ENCODE measurements at places on chromosomes 3 and 15.

- DNase-seq, result no peak
Measured at GRCh38 chr15:85589851-85590250, 204.9 kb downstream of the KLHL25 start.

- no peak for DNase-seq
Measured at GRCh38 chr3:122057671-122058070, 2.5 kb downstream of the CD86 start.

- DNase-seq, result no peak
Measured at GRCh38 chr3:82743196-82743595, 981.8 kb upstream of the GBE1 start.

GRCh38 chr3:89300526-89300925 lies 193.1 kb downstream of the EPHA3 start:
- no peak for DNase-seq

GRCh38 chr15:40550341-40551037 lies 14.4 kb downstream of the CCDC32 start:
- no peak for DNase-seq

DNA sequence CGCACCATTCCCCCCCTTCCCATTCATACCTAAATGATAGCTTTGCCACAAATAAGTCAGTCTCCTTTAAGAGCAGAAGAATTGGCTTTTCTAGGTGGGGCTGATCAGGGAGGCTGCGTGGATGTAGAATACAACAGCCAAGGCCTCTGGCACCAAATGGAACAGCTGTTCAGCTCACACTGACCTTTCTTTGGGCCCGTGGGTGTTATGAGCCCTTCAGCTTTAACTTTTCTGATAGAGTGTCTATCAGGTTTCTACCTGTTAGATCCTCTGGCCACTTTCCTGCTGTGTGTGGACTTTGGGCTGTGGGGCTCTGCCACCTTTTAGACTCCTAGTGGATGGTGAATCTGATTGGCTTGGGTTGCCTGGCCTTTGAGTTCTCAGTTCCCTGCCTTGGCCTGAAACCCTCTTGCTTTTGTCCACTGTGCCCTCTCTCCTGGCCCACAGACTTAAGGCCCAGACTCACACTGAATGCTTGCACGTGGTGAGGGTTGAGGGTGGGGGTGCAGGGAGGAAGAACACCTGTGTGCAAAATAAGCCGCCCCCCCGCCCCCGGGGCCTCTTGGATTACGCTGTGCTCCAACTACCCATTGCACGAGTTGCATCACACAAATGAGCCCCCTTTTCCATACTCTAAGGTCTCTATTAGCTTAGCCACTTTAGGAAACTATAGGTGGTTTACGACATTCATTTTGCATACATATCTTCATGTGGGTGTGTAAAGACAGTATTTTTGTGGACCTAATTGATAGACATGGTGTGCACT lies 1.3 kb upstream of the RFX7 start:
- peak; percentile 76 for DNase-seq

DNA sequence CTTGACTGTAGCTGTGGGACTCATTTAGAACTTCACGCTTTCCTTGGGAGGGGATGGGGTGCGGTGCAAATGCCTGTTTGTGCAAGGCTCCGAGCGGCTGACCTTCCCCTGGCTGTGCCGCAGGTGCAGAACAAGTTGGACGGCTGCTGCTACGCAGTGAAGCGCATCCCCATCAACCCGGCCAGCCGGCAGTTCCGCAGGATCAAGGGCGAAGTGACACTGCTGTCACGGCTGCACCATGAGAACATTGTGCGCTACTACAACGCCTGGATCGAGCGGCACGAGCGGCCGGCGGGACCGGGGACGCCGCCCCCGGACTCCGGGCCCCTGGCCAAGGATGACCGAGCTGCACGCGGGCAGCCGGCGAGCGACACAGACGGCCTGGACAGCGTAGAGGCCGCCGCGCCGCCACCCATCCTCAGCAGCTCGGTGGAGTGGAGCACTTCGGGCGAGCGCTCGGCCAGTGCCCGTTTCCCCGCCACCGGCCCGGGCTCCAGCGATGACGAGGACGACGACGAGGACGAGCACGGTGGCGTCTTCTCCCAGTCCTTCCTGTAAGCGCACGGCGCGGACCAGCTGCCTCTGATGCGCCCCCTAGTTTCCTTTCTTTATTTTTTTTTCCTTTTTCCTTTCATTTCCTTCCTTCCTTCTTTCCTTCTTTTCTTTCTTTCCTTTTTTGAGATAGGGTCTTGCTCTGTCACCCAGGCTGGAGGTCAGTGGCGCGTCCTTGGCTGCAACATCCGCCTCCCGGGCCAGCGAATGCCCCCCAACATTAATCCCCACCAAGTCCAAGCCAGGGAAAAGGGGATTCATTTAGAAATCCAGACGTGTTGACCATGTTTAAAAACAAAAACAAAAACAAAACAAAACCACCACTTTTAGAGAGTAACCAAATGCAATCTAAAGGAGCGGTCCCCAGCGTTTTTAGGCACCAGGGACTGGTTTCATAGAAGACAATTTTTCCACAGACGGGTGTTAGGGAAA lies 42.7 kb downstream of the EIF2AK4 start:
- no peak for DNase-seq

GRCh38 chr3:44117239-44117638 lies 124.4 kb upstream of the TOPAZ1 start:
- no peak for DNase-seq

- DNase-seq, result no peak
Measured at GRCh38 chr3:53174346-53175250, 13.6 kb downstream of the PRKCD start.

GRCh38 chr3:155704061-155704460 lies 40.8 kb downstream of the PLCH1 start:
- no peak for DNase-seq

DNA sequence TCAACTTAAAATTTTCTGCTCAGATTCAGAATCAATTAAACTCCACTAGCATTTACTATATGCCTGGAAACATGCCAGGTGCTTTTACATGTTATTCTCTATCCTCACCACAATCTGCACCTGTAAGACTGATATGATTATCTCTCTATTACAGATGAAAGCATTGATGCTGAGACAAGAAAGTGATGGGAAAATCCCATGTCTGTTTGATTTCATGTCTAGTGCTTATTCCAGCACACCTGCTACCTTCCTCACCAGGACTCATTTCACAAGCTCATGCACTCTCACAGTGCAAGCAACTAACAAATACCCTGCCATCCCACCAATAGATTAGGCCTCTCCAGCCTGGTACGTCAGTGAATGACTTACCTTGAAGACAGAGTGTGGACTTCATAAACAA lies 25.0 kb upstream of the BCL6 start:
- DNase-seq, result no peak

Data from DND-41 (cell line).